ENCODE measurements at places on chromosomes 7 and 10.

DNA sequence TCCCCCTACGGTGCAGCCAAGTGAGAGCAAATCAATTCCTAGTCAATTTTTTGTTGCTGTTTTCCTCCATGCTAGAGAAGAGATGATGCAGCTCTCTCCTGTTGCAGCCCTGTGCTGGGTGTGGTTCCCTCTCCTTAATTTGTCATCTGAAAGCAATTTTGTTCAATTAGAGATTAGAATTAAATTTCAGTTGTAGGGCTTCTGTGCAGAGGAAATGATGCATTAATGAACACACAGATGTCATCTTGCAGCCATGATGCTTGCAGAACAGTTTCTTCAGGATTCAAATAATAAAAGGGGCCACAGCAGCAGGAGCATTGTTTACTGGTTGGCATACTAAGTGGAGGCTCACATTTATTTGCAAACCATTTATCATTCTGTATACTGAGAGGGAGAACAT lies 266.0 kb downstream of the AUTS2 start:
- no peak for DNase-seq

DNA sequence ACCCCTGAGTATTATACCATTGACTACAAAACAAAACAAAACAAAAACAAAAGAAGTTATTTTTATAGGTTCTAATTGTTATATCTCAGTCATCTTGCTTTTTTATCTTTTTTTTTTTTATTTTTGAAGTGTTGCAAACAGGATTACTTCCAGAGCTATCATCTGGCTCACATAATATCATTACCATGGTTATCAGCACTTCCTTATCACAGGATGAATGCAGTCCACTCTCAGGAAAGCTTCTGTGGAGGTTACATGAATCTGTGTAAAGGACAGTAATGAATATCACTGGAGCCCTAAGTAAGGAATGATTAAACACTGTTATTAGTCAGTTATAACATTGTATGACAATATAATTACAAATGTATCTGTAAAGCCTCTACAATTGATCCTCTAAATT lies 451.5 kb downstream of the PLXDC2 start:
- no peak for DNase-seq

- no peak for DNase-seq
Observed at GRCh38 chr7:47186316-47186715, 395.6 kb downstream of the TNS3 start.

GRCh38 chr10:74419958-74420375 lies 268.9 kb downstream of the ADK start:
- DNase-seq: no peak

GRCh38 chr7:80521809-80522208 lies 9.9 kb upstream of the GNAT3 start:
- DNase-seq: no peak

- DNase-seq: no peak
Observed at GRCh38 chr10:131750171-131750895, 150.5 kb upstream of the PPP2R2D start.

GRCh38 chr10:33136271-33136670 lies 178.2 kb upstream of the ITGB1 start:
- DNase-seq: no peak

Measured in glomerular endothelial cell (primary cell).